ENCODE measurements at places on chromosomes 7 and 10. TPM values are rescaled to one million over a fixed set of nuclear protein-coding genes. Genes with fewer than 3 reads are reported as not detected.

DNA sequence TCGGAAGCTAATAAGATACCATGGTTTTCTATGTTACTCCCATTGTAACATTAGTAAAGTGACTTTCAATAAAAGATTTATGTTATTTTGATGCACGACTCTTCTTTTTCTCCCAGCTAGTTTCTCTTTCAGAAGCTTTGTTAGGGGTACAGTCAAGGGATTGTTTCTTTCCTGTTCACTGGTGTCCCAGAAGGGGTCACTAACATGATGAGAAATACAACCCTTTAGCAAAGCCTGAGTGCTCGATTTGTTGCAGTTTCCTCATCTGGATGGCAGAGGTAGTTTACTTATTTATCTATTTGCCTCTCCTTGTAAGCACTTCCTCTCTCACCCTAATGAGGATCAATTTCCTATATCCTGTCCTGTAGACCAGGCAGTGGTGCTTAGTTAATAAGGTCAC, 17.0 kb downstream of the SRI start:
- DNase-seq: no peak

GRCh38 chr10:95134490-95134889, 59.5 kb upstream of the ACSM6 start:
- no peak for DNase-seq

NCF1 gene
- 121 TPM for total RNA-seq

DNA sequence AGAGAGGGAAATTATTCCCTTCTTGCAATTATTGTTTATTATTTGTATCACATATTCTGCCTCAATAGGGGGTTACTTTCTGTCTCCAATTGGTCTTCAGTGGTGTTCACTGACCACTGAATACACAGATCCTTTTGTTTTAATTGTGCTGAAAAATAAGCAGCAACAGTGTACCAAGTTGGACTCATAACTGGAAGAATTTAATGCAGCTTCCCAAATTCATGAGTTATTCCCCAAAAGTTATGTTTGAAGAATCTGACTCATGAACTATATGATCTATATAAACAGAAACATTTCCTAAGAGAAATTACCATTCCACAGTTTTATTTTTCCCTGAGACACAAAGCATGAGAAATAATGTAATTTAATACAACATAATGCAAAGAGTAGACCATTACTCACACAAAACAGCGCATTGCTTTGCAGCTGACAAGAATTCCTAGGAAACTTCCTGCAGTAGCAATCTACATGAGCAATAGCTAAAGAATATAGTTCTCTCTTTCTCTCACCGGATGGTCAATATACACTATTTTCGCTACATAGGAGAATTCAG, 479.2 kb downstream of the HTR7 start:
- no peak for DNase-seq

DNA sequence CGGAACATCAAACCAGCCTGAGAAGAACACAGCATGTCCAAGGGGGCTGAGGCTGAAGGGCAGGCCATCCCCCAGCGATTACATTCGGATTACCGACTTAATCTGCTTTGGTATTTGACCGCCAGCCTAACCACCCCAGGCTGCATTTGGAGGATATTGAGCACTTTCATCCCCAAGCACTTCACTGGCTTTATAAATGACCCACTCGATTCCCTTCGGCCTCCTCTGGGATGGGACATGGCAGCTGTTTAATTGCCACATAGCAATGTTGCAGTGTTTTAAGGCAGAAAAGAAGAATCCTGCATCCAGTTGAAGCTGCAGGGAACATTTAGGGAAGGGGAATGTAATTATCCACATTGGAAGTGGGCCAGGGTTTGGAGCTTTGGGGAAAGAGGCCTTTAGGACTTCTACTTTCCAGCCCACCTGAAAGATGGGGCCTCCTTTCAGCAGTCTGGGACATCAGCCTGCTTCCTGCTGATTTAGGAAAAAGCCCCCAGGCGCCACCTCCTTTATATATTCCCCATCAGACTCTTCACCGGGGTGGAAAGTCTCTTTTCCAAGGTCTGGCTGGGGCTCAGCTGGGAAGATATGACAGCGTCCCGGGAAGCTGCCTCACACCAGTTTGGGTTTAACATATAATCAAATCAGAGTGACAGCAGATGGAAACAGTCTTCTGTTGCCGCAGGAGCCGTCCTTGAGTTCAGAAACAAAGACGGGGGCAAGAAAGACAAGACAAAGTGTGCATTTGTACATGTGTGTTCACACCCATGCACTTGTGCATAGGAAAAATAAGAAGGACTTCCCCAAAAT, 9.2 kb downstream of the DPCD start:
- DNase-seq: no peak

TMEM176A gene
- total RNA-seq: not detected

DNA sequence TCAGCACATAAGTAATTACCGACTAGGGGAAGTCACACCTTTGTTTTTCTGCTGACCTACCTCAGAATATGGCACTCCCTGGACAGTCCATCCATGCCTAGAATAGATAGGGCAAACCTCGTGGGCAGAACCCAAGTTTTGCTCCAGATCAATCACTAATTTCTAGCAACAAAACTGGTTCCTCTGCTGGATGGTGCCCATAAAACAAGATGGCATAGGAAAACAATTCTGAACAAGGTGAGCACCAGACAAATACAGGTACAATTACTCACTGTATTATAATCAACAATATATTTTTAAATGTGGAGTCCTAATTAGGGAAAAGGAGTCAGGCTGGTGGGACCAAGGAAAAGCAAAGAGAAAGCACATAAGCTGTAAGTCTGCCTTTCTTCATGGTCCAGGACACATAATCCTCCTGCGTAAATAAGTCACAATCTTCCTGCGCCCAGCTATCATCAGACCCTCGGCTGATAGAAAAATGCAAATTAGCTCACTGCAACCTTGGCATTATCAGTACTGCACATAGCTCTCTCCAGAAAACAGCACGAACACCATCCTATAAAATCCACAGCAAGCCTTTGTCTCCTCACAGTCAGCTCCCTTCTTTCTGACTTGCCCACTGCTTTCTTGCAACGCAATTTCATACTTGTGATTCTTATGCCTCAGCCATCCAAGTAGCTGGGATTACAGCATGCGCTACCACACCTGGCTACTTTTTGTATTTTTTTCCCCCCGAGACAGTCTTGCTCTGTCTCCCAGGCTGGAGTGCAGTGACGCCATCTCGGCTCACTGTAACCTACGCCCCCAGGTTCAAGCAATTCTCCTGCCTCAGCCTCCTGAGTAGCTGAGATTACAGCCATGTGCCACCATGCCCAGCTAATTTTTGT, 15.1 kb downstream of the URGCP start:
- DNase-seq: no peak

TAS2R41 gene
- total RNA-seq: not detected

- DNase-seq: no peak
These were observed 587.9 kb downstream of the PHTF2 start for GRCh38 chr7:78386520-78386919.

- no peak for DNase-seq
These were observed 830 bp downstream of the RAB18 start for GRCh38 chr10:27504808-27505460.

ANKRD61 gene
- not detected for total RNA-seq

DNA sequence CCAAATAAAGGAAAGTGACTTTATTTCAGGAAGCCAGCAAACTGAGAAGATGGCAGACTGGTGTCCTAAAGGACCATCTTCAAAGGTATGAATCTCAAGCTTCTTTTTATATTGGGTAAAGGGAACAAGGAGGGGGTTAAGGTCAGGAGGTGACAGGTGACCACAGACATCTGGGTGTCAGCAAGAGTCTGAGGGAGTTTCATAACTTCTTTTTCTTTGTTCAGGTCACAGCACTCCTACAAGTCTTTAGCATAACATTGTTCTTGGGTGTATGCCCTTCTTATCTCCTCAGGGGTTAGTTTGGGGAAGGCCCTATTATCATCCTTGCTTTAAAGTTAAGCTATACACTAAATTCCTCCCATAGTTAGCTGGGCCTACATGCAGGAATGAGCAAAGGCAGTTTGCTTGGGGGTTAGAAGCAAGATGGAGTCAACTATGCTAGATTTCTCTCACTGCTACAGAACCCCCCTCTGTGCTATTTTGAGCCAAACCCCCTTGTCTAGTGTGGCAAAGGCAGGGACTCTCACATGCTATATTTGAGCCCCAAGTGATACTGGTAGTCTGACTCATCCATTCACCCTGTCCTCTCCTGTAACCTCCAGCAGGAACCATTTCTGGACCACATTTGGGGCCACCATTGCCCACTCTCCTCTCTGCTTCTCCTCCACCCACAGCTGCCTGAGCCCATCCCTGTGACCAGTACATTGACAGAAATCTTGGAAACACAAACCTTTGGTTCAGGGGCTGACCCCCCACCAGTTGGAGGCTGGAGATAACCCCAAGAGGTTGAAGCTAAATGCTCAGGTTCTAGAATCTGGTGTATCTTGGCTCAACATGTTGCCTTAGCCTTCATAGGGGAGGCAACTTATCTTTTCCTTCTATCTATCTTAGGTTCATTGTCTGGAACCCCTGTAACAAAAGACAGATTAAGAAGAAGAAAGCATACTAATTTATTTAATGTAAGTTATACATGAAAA, 55.5 kb upstream of the LRGUK start:
- no peak for DNase-seq

DNA sequence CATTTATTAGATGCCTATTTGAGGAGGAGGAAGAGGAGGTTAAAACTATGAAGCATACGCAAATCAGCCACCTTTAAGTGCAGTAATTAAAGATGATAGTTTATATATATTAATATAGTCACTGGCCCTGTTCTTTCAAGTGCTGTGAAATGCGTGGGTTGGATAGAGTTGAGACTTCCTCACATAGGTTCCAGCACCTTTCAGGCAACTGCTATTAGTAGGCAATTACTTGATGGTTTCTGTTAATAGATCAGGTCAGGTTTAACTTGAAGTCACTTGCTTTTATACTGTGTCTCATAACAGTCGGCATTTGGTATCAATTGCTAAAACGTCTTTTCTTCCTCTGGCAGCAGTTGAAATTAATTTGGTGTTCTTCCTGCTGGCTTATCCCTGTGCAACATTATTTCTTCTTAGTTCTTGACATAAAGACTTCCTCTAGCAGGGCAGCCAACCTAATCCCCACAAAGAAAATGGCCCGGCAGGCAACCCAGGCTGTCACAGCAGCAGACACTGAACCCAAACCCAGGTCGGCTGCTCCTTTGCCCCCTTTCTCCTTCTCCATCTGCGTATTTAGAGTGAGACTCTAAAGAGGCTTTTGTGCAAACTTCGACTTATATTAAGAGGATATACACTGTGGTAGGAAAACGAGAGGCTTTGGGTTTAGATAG, 35.3 kb upstream of the BET1 start:
- no peak for DNase-seq

DNA sequence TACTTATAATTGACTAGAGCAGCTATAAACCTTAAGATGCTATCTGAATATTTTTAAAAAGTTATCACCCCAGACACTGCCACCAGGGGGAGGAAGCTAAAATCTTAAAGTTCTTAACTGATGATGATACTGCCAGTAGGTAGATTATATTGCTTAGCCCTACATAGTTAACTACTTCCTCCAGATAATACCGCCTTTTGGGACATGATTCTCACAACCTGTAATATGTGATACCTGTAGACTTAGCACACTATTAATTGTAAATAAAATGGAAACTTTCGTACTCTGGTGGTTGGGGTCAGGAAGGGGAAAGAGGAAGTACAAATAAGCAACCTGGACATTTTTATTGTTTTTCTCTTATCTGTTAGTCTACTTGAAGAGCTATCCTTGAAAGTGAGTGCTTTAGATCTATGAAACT, 268.9 kb downstream of the ADK start:
- DNase-seq: no peak

Measured in activated B cell treated with CpG ODN at 0.5 μM for 24 hours (primary cell).